ENCODE measurements at places on chromosomes 13 and 19. TPM values are rescaled to one million over a fixed set of nuclear protein-coding genes. Genes with fewer than 3 reads are reported as not detected.

- no peak for DNase-seq
These were observed 71.9 kb downstream of the CDK8 start for GRCh38 chr13:26325876-26326275.

The CATSPERD gene
- polyA plus RNA-seq, result not detected

DNA sequence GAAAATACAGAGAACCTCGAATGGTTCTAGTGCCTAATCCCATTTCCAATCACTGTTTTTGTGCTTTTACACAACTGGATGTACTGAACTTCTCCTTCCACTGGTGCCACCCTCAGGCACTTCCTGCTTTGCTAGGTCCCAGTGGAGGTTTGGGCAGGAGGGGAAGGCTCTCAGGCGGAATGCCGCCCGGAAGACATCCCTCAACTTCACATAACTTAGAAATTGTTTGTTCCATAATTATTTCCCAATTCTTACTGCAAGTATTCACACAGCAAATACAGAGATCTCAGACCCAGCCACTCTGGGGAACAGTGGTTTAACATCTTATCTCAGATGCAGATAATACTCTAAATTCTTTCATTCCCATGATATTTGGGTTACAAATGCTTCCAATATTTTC is 195.7 kb upstream of the IPO5 start:
- no peak for DNase-seq

- DNase-seq, result no peak
These were observed 406.5 kb downstream of the FOXO1 start for GRCh38 chr13:40259899-40260298.

GRCh38 chr19:1354970-1355567 is 28.6 kb upstream of the NDUFS7 start:
- DNase-seq, result no peak
